ENCODE measurements at places on chromosomes 7 and 10.

DNA sequence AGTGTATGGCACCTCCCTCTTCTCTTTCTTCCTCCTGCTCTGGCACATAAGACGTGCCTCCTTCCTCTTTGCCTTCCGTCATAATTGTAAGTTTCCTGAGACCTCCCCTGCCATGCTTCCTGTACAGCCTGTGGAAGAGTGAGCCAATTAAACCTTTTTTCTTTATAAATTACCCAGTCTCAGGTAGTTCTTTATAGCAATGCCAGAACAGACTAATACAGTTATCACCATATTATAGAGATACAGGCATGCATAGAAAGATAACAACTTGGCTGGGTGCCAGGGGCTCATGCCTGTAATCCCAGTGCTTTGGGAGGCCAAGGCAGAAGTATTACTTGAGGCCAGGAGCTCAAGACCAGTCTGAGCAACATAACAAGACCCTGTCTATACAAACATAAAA, 53.2 kb downstream of the GCC1 start:
- DNase-seq: no peak

GRCh38 chr7:115350764-115351163, 428.9 kb downstream of the MDFIC start:
- DNase-seq: no peak

- no peak for DNase-seq
Measured at GRCh38 chr10:95963202-95963990, 55.6 kb downstream of the CC2D2B start.

- no peak for DNase-seq
Measured at GRCh38 chr10:65798133-65798532, 1127.7 kb upstream of the LRRTM3 start.
